ENCODE measurements at places on chromosomes 4 and X. TPM values are rescaled to one million over a fixed set of nuclear protein-coding genes. Genes with fewer than 3 reads are reported as not detected.

Gene TCEAL2
- 8.7 TPM for total RNA-seq

DNA sequence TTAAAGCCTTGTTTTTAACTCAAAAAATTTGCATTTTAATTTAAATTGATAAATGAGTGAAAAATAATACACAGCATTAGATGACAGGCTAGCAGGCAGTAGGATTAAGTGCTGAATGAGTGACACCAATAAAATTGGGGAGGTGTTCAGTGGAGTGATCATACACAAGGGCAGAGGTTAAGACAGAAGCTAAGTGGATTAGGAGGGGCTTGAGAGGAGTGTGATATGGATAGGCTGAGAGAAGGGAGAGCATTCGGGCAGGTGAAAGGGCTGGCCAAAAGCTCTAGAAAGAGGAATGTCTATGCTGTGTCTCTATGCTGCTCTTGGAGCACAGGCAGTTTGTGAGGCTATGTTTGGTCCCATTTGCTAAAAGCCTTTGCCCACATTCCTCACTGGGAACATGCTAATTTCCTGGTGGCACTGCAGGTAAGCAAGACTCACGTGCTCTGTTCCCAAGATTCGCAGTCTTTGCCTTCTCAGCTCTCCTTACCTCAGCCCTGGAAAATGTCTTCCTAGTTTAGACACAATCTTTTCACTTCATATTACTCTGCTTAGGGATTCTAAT, 52.8 kb upstream of the CCSER1 start:
- no peak for DNase-seq

GRCh38 chr4:53050361-53050774, 188.3 kb downstream of the RASL11B start:
- no peak for DNase-seq

DNA sequence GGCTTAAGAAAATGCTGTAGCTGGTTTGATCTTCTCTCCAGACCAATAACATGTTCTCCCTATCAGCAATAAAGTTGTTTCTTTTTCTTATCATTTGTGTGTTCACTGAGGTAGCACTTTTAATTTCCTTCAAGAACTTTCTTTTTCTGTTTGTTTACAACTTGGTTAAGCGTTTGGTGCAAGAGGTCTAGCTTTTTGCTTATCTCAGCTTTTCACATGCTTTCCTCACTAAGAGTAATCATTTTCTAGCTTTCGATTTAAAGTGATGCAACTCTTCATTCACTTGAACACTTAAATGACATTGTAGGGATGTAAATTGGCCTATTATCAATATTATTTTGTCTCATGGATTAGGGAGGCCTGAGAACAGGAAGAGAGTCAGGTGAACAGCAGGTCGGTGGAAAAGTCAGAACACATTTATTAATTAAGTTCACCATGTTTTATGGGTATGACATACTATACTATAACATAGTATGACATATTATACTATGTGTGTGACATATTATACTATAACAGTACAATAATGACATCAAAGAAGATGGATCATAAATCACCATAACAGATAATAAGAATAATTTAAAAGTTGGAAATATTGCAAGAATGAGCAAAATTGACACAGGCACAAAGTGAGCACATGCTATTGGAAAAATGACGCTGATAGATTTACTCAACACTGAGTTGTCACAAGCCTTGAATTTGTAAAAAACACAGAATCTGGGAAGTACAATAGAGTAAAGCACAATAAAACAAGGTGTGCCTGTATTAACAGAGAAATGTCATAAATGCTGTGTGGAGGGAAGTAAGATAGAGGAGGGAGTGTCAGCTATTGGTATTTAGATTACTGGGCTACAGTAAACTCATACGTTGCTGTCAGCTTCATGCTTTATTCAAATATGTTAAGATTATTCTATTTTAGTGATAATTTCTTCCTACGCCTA, 218.6 kb upstream of the SLC7A11 start:
- no peak for DNase-seq

- no peak for DNase-seq
Measured at GRCh38 chr4:122728856-122729255, 3.6 kb upstream of the BBS12 start.

Data from posterior vena cava (tissue), 2 donors.